RWPE1 (cell line): ENCODE measurements at places on chromosomes 6 and 20.

DNA sequence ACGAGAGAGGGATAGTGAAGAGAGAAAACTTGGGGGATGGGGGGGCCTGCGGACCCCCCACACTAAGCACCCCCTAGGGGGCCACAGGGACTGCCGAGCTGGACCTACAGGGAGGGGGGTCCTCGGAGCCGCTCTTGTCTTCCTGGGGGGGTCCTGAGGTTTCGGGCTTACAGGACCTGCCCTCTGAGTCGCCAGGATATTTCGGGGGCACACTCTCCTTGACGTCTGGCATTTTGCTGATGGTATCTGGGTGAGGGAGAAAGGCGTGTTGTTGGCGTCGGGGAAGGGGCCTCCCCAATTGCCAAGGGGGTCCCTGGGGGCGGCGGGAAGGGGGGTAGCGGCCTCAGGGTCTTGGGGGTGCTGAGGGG, 516 bp downstream of the TCP11 start:
- no peak for DNase-seq

DNA sequence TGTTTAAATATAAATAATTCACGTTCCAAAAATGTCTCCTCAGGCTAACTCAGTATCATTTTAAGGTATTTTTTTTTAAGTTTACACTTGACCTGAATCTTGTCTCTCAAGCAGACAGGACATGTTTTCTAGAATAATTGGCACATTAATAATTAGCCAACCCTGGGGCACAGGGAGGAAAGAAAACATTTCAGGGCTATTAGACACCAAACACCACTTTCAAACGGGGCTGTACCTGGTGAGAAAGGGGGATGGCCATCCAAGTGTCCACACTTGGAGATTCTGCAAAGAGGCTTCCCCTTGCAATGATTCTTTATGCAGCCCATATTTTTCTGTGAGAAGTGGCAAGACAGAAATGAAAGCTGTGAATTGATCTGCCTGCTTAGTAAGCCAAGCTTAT, 560.8 kb downstream of the CD109 start:
- DNase-seq = no peak

GRCh38 chr6:96760153-96760687, 77.1 kb downstream of the GPR63 start:
- no peak for DNase-seq

DNA sequence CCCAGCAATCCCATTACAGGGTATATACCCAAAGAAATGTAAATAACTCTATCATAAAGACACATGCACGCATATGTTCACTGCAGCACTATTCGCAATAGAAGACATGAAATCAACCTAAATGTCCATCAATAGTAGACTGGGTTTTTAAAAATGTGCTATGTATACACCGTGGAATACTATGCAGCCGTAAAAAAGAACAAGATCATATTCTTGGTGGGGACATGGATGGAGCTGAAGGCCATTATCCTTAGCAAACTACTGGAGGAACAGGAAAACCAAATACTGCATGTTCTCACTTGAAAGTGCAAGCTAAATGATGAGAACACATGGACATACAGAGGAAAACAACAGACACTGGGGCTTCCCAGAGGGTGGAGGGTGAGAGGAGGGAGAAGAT, 201.2 kb downstream of the GMDS start:
- DNase-seq = no peak

DNA sequence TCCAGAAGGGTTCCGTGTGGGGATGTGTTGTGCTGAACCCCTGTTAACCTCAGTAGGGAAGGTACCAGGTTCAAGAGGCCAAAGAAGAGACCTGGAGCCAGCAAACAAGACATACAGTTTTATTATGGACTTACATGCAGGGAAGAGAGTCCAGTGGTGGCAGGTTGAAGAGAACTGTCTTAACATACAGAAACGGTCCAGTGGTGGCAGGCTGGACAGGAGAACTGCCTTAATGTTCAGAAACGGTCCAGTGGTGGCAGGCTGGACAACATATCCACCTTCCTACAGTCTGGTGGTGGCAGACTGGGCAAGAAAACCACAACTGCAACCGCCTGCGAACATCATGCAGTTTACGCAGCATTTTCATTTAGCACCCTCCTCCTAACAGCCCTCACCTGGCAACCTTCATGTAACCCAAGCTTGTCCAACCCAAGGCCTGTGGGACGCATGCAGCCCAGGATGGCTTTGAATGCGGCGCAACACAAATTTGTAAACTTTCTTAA, 75.9 kb downstream of the PHACTR3 start:
- no peak for DNase-seq

- no peak for DNase-seq
Observed at GRCh38 chr20:51305316-51306052, 237.0 kb downstream of the NFATC2 start.

DNA sequence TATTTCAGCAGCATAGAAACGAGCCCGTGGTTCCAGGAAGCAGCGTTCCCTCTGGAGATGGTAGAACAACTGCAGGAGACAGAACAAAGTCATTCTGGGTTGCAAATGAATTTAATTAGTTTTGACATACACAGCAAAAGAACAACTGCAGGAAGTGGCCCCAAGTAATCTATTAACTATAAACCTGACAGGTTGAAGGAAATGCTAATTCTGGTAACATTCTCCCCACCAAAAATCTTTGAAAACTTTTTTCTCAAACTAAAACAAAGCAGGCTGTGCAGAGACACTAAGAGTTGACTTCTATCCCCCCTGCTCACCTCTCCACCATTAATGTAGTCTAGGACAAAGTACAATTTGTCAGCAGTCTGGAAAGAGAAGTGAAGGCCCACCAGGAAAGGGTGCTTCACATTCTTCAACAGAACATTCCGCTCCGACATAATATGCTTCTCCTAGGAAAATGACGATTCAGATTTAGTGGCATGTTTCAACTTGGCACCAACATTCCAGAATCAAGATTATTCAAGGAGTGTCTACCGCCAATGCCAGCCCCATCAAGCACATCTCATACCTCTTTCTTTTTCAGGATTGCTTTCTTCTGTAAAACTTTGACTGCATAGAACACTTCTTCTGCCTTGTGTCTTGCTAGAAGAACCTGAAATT, 120.4 kb upstream of the SLC2A12 start:
- DNase-seq = peak; percentile 26

GRCh38 chr20:17782768-17783167, 83.0 kb downstream of the BANF2 start:
- no peak for DNase-seq

GRCh38 chr6:160254467-160255312, 3.9 kb downstream of the SLC22A2 start:
- DNase-seq = peak; percentile 80
